ENCODE measurements at places on chromosomes 13 and 19.

DNA sequence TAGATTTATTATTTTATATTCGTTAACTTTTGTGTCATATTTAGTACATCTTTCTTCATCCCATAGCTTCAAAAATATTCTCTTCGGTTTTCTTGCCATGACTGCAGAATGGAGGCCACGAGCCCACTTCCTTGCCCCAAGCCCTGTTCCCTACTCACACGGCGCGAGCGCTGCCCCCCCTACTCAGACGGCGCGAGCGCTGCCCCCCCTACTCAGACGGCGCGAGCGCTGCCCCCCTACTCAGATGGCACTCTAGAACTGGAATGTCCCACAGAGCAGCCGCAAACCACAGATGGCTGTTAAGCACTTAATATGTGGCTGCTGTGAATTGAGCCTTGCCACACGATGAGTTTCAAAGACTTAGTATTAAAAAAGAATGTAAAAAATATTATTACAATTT is 102.2 kb upstream of the PEG3 start:
- no peak for DNase-seq

DNA sequence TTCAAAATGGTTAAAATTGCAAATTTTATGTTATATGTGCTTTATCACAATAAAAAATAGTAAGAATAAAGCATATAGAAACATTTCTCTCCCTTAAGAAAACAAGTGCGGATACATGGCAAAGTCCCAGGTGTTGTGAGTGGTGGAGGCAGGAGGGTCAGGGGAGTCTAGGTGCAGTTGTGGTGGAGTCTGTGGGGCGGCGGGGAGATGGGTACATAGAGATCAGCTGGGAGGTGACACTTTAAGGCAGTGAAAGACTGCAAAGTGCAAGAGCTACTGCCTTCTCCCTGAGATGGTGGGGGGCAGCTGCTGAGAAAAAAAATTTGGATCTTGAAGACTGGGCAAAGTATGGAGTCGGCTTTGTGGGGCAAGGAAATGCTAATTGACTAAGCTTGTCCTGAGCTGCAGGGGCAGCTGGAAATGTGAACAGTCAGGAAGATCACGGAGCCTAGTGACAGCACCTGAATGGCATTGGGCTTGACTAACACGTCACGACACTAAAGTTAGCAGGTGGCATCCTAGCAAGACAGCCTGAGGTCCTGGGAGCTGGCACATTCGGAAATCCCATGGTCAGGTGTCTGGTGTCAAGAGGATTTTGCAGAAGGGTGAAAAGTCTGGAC is 72.9 kb upstream of the IRS2 start:
- DNase-seq: no peak

- DNase-seq: no peak
Observed at GRCh38 chr19:38921420-38922274, 8.9 kb downstream of the SARS2 start.

DNA sequence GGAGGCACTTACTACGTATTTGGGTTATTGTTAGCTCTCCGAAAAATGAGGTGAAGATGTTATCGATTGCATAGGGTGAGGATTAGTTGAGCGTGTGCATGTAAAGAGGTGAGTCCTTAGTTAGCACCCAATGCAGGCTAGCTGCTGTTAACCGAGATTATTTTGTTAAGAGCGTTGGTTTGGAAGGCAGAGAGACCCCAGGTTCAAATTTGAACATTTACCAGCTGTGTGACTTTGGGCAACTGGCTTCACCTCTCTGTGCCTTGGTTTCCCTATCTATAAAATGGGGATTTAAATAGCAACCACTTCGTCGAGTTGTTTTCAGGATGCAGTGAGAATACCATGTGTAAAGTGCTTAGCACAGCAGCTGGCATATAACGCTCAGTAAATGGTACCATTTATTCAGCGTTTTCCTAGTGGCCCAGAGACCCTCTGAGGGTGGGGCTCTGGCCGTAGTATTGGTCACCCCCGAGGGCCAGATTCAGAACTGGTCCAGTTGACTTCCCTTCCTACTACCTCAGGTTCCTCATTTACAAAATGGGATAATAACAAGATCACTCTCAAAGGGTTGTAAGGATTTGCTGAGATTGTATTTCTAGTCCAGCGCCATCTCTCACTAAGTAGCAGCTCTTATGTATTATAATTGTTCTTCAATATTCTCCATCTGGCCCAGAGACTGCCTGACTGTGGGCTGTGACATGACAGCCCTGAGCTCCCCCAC is 887 bp downstream of the SIPA1L3 start:
- DNase-seq: no peak

DNA sequence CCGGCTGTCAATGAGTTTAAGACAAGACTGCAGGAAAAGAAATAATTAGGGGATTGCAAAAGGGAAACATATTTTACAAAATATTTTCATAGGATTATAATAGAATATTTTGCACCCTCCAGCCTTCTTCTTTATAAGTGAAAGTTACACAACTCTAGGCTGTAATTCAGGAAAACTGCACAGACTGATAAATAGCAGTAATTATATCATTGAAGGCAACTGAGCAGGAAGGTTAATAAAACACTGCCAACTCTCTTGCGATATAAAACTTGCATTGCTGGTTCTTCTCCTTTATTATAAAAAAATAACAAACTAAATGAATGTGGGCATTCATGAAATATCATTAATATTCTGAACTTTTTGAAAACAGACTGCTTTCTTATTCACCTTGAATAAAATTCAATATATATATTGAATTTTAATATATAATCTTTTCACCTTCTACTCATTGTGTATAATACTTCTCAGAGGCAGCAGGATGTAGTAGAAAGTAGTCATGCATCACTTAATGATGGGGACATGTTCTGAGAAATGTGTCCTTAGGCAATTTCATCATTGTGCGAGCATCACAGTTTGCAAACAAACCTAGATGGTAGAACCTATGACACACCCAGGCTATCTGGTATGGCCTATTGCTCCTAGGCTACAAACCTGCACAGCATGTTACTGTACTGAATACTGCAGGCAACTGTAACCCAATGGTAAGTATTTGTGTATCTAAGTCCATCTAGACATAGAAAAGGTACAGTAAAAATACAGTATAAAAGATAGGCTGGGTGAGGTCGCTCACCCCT is 24.9 kb upstream of the STARD13 start:
- no peak for DNase-seq

DNA sequence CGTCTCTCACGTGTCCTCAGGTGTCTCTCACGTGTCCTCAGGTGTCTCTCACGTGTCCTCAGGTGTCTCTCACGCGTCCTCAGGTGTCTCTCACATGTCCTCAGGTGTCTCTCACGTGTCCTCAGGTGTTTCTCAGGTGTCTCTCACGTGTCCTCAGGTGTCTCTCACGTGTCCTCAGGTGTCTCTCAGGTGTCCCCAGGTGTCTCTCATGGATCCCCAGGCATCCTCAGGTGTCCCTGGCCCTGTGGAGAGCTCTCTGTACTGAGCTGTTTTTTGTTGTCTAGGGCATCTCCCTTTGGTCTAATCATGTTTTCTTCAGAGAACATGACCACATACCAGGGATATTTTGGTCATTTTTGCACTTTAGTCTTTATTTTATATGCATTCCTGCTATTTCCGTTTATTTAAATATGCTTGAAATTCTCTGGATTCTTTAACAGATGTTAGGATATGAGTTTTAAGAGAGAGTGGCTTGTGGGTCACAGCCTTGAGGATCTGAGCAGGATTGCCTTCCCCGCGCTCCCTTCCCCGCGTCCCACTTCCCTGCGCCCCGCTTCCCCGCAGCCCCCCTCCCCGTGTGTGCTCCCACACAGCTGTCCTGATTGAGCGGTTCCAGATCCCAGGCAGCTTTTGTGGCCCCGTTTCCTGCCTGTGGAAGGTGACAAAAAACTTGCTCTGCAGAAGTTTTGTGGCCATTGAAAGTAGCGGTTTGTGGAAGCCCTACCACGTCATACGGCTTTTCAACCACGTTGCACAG is 31.9 kb downstream of the ATP4B start:
- no peak for DNase-seq

DNA sequence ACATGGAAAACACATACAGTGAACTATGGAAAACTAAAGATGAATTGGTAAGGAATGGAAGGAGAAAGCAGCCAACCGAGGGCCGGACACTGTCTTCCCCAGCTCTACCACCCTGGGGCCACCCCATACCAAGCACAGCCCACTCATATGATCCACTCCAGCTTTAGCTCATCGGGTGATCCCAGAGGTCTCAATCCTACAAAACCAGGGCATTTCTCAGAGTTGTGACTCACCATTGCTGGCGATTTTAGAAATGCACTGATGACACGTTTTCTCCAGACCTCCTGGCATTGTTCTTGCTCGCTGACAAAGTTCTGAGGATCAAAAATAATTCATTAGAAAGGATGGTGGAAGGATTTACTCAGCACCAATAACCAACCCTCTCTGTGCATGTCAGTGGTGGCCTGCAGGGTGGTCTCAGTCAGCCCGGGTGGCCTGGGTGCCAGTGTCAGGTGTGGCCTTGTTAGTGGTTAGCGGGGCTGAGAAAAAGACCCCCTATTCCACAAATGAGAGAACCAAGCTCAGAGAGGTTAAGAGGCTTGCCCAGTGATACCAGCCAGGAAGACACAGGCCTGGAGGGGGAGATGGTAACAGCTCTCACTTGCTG is 6.6 kb downstream of the TMEM272 start:
- DNase-seq: no peak

GRCh38 chr13:75612354-75612753 is 23.8 kb upstream of the LMO7 start:
- no peak for DNase-seq

DNA sequence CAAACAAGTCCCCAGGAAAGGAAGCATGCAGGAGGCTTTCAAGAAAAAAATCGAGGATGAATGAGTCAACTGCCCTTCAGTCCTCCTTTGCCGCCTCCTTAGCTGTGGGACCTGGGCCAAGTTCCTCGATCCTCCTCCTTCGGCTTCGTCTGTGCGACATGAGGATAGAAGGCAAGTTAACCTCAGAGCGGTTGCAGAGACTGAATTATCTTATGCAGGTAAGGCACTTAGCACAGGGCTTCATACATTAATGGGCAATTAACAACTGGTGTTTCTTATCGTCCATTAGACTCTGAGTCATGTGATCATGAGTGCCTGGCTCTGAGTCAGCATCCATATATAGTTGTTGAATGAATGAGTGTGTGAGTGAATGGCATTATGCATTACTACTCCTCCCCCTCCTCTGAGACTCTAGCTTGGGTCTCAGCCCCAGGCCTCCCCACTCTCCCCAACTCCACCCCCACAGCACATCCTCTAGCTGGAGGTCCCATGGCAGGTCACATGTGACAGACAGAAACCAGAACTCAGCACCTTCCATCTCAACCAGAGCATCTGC is 1.6 kb upstream of the TTC9B start:
- DNase-seq: no peak

- DNase-seq: no peak
Observed at GRCh38 chr13:23990455-23990854, 93.2 kb upstream of the C1QTNF9B start.

DNA sequence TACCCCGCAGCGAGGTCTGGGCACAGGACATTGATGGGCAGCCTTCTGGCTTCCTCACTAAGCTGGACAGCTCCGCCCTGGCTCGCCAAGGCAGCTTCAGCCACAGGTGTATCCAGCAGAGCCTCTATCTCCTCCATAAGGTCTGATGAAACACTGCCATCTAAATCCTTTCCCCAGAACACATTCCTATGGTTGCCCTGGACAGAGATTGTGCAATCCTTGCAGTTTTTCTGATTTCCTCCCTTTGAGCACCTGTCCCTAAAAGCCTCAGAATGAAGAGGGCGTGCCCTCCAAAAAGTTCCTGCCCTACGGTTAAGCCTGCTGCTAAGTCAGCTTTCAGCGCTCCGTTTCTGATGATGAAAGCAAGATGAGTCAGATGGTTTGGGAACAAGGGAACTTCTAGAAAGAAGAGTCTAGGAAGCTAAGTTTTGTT is 21.0 kb downstream of the CLEC4M start:
- DNase-seq: no peak

DNA sequence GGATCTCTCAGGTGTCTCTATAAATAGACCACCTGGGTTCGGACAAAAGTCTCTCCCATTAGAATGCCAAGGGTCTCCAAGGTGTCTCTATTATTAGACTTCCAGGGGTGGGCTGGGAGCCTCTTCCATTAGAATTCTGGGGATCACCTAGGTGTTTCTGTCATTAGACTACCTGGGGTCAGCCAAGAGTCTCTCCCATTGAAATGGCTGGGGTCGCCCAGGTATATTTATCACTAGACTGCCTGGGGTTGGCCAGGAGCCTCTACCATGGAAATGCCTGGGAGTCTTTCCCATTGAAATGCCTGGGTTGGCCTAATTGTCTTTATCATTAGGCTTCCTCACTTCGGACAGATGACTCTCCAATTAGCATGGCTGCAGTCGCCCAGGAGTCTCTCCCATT is 1565.5 kb downstream of the UQCRFS1 start:
- DNase-seq: no peak

DNA sequence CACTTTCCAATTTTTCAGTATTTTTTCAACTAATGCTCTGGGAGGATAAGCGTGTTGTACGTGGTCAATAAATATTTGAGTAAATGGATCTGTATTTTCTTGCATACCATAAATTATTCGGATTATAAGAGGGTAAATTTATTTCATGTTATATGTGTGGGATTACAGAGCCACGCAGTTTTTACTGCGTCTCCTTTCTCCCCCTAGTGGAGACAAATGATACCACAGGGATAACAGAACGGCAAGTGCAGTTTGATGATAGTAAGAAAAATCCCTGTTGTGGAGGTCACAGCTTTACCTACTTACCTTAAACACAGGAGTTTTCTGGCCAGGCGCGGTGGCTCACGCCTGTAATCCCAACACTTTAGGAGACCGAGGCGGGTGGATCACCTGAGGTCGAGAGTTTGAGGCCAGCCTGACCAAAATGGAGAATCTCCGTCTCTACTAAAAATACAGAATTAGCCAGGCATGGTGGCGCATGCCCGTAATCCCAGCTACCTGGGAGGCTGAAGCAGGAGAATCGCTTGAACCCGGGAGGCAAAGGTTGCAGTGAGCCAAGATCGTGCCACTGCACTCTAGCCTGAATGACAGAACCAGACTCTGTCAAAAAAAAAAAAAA is 16.8 kb downstream of the MBD3L2B start:
- DNase-seq: no peak

- no peak for DNase-seq
Observed at GRCh38 chr19:4487572-4487971, 15.5 kb downstream of the HDGFL2 start.

GRCh38 chr13:91078093-91078679 is 269.3 kb upstream of the MIR17HG start:
- no peak for DNase-seq

DNA sequence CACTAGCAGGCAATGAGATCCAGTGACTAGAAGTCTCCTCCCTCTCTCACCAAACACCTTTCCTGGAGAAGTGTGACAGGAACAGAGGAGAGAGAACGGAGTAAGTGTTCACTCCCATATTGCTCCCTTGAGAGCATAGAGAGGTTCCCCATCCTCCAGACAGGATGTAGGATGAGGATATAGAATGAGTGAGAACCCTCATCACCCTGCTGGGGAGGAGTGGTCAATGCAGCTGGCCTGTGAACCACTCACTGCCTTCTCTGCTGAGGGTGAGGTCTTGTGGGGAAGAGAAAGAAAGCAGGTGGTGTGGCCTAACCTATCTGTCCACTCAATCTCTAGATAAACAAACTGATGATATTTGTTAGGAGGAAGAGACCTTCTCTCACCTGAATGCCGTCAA is 386.6 kb downstream of the PCDH20 start:
- DNase-seq: no peak

Data from stimulated activated naive CD4-positive, alpha-beta T cell (primary cell).